ENCODE measurements at places on chromosomes 7 and 10.

DNA sequence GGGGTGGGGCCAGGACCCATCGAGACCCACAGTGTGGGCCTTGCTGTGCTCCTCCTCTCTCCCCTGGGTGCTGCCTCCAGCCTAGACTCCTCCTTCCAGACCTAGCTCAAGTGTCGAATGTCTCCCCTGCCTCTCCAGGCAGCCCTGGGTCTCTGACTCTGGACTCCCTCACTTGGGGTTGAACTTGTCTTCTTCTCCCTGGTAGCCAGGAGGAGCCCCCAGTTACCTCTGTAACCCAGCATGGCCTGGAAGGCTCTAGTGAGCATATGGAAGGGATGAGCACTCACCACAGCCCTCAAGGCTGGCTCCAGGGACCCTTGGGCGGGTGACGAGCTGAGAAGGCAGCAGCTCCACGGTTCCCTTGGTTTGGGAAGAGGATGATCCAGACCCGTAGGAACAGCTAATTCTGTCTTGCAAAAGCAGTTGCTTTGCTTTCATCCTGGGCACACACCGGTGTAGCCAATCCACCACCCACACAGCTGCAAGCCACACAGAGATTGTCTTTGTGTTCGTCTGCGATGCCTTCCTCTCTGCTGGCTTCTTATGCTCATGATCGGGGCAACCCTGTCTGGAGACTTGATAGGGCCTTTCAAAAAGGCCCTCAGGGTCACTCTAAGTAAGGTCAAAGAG lies 52.3 kb upstream of the ANTXRL start:
- DNase-seq, result no peak

- no peak for DNase-seq
Measured at GRCh38 chr7:94222516-94222915, 172.2 kb upstream of the COL1A2 start.

DNA sequence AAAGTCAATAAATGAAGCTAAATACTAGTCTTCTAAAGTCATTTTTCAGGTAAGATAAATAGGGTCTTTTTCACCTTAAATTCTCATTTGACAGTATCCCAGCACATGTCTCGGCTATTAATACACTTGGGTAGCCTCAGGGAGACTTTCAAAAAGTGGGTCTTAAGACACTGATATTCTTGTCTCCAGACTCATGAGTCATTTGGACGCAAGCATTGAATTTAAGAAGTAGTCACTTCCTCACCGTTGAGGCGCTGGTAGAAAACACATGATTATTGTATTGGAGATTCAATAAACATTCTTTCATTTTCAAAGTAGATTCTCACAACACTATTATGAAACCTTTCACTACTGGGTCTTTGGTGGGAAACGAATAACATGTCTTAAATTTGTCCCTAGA lies 108.9 kb upstream of the SP8 start:
- no peak for DNase-seq

GRCh38 chr10:107971411-107971810 lies 806.9 kb upstream of the SORCS1 start:
- DNase-seq, result no peak

DNA sequence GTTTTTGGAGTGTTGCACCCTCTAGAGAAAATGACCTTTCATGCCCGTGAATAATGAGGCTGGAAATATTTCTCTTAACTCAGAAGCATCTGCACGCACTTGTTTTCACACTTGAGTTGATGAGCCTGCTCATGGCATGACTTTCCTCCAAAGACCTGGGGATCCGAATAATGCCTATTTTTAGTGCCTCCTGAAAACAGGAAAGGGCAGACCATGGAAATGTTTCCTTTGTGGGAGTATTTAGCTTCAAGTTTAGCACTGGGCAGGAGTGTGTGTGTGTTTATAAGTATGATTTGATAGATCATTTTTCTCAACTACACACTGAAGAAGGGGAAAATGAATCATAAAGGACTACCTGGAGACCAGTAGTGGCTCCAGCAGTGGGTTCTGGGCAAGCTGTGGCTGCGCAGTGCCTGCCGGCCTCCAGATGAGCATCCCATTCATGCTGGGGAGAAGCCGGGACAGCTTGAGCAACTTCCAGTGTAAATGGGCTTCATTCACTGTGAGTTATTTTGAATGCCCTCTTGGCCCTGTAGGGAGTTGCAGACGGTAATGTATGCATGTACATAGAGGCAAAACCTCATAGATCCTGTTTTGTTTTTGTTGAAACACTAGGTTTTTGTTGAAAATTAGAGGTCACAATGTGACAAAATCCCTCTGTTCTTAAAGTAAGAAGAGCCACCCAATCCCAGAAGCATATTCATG lies 117.8 kb upstream of the INSYN2A start:
- no peak for DNase-seq

- no peak for DNase-seq
Measured at GRCh38 chr10:82982110-82982608, 1107.2 kb downstream of the NRG3 start.

DNA sequence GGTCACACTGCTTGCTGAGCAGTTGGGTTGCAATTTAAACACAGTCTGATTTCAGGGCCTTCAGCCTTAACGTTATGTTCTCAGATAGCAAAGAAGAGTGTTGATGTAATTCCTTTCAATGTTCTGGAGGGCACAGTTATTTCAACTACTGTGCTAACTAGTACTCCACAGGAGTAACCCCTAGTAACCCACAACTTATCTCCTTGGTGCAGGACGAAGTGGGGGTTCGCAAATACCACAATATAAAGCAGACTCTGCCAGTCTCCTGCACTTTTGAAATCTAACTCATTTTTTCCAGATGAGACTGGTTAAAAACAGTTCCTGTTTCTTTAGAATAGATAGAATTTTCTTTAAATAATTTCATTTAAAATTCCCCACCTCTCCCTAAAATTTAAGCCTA lies 47.1 kb upstream of the NCAPG2 start:
- no peak for DNase-seq

DNA sequence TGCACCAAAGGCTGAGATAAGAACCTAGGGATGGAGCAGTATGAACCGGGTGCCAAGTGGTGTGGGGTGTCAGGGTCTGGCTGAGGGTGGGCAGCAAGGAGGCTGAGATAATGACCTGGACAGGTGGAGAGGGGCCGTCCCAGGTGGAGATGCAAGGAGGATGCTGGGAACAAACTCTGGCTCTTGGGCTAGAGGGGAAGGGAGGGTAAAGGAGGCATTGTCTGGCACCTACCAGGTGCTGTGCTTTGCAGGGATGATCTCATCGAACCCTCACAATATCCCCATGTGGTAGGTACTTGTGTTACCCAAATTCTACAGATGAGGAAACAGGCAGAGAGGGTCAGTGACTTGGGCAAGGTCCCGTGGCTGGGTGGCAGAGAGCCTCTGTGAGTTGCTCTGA lies 19.9 kb upstream of the HOXA13 start:
- DNase-seq, result no peak

Measured in SW480 (cell line).